ENCODE measurements at places on chromosomes 5 and 9.

GRCh38 chr5:131795879-131796792 lies 681 bp downstream of the FNIP1 start:
- DNase-seq, result peak; percentile 88

DNA sequence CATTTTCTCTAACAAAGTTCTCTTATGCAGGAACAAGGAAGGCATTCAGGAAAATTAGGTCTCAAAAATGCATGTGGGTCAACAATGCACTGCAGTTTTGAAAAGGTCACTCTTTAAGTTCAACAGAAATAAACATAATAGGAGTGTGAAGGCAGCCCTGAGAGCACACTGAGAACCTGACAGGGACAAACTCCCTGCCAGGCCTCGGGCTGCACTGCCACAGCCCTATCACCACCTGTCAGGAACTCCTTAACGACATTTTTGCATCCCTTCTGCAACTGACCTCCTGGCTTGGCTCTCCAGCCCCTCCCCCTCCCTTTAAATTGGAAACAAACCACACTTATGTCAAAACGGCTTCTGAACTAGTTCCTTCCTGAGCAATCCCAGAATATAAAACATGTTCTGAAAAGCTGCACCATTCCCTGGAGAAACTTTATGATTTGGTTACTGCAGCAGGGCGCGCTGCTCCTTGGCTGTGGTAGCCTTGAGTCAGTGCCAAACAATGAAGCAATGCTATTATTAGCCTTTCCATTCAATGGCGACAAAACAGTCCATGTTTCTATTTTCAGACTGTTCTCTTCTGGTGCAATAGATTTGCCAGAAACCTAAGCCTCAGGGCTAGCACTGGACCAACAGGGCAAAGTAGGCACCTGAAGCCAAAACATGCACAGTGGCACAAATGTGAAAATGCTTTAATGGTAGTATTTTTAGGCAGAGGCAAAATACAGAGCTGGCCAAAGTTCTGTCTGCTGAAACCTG lies 160.1 kb upstream of the ZNF608 start:
- peak; percentile 80 for DNase-seq

DNA sequence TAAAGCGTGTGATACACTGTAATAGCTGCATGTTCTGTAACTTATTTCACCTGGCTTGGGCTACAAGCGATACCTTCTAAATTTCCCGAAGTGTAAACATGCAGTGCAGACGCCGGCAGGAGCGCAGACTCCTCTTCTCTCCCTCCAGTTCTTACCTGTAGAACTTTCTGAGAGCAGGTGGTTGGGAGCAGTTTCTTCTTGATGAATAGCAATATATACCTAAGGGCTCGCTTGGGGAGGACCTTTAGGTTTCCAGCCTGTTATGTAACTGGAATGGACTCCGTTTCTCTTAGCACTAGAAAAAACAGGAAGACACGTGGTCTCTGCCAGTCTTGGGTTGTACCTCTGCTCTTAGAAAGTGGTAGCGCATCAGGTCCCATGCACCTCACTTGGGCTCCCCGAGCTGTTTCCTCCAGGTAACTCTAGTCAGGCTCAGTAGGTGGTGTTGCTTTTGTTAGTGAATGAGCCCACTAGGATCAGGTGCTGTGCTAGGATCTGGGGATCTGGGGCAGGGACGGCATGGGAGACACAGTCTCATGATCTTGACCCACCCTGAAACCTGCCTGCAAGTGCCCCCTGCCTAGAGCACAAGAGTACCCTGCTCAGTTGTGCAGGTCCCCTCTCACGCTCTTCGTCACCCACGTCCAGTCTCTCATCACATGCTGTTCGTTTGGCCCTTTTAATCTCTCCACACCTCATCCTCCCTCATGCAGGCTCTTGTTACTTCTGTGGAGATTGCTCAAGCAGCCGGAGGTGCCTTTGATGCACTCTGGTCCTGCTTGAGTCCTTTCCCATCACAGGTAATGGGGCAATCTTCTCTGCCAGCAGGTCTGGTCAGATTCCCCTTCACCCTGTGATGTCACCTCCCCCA lies 2.8 kb downstream of the TENT4A start:
- no peak for DNase-seq

DNA sequence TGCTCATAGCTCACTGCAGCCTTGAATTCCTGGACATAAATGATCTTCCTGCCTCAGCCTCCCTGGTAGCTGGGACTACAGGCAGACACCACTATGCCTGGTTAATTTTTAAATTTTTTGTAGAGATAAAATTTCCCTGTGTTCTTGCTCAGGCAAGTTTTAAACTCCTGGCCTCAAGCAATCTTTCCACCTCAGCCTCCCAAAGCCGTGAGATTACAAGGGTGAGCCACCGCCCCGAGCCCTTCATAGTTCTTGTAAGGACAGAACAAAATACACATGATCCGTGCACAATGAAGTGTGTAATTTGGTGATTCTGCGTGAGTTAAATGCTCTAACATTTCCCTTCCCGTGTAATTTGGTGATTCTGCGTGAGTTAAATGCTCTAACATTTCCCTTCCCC lies 27.7 kb upstream of the MYO10 start:
- DNase-seq, result no peak

DNA sequence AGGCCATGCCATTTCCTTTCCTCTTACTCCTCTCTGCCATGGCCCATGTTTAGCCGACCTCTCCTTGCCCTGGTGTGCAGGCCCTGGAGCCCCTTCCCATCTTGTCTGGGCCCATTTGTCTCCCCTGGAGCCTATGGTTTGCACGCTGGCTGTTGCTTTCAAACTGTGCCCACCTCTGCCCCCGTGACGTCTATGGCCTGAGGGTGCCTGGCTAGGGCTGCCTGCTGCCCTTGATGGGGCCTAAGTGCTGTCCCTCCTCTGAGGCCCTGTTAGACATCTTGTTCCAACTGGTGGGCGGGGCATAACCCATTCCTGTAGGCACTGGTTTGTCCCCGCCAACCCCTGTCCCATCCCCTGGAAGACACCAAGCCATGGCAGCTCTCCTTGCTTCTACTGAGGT lies 22.7 kb upstream of the ENHO start:
- no peak for DNase-seq

DNA sequence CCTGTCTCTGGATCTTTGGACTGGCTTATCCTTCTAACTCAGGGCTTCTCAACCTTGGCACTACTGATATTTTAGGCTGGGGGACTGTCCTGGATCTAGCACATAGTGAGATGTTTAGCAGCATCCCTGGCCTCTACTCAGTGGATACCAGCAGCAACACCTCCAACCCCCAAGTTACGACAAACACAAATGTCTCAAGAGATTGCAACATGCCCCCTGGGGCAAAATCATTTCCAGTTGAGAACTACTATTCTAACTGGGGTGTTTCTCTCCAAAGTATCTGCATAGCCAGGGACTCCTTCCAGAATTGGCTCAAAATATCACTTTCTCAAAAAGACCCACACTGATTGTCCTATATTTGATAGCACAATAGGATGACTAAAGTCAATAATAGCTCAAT lies 7.2 kb upstream of the TLR4 start:
- DNase-seq, result no peak

- no peak for DNase-seq
Measured at GRCh38 chr5:138180183-138180782, 1.4 kb downstream of the KIF20A start.
